ENCODE measurements at places on chromosomes 1 and 21.
A peak's percentile ranks its signal among the peaks of the same experiment; 100 is the strongest.

GRCh38 chr1:50610563-50610962, 187.3 kb upstream of the DMRTA2 start:
- H3K4me3 ChIP-seq = no peak overlapping the region
- no peaks in the 10 kb centered on the region for H3K27me3 ChIP-seq
- no peaks in the 10 kb centered on the region for H3K4me1 ChIP-seq
- H3K27ac ChIP-seq = no peak overlapping the region
- no peaks in the 10 kb centered on the region for H3K36me3 ChIP-seq

DNA sequence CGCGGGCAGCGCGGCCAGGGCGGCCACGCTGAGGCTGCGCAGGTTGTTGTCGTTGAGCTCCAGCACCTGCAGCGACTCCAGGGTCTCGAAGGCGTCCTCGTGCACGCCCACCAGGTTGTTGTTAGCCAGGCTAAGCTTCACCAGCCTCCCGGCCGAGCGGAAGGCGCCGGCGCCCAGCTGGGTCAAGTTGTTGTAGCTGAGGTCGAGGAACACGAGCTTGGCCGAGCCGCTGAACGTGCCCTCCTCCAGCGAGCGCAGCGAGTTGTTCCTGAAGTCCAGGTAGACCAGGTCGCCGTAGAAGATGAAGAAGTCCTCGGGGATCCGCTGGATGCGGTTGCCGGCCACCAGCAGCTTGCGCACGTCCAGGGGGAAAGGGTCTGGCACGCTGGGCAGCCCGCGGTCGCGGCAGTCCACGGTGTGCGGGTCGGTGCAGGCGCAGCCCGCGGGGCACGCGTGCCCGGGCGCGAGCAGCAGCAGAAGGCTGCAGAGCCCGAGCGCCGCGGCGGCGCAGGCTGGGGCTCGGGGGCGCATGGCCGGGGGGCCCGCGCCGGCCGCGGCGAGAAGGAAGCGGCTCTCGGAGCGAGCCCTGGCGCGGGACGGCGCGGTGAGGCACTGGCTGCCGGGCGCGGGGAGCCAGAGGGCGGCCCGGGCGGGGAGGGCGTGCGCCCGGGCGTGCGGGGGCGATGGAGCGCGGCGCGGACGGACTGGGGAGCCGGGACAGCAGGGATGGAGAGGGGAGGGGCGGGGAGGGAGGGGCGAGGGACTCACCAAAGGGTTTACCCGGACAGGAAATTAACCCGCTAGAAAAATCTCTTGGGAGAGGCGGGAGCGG, 524 bp downstream of the LRRC38 start:
- no peaks in the 10 kb centered on the region for H3K4me1 ChIP-seq
- no peaks in the 10 kb centered on the region for H3K27me3 ChIP-seq
- H3K36me3 ChIP-seq = no peaks in the 10 kb centered on the region
- no peak for DNase-seq
- H3K4me3 ChIP-seq = no peak overlapping the region

DNA sequence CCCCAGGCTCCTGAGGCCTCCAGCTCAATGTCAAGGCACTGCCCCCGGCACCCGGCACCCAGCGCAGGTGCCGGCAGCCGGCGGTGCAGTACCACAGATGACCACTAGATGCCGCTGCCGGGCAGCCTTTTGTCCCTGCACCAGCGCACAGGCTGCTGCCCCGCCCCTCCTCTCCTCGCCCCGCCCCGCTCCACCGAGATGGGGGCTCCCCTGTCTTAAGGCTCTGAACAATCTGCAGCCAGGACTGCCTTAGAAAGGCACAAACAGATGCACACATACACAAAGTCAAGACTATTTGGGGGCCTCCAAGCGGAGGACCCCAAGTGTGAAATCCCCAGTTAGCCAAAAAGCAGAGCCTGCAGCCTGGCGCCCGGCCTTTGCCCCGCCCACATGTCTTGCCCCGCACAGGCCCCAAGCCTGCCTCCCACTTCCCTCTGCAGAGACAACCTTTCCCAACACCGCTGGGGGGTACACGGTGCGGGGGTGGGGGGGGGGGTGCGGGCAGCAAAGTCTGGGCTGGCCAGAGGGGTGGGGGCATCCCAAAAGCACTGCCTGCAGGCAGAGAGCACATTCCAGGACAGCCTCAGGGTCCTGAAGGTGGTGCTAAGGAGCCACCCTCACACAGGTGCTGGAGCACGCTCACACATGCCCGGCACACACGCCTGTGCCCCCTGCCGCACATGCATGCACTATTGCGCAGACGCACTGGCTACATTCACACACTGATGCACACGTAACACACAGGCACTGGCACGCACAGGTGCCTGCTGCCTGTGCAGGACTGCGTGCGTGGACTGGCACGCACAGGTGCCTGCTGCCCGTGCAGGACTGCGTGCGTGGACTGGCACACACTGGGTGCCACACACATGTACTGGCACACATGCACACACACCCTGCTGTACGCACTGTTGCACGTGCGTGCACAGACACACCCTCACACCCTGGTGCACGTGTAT, 37.1 kb downstream of the ARHGEF16 start:
- no peaks in the 10 kb centered on the region for H3K4me1 ChIP-seq
- no peaks in the 10 kb centered on the region for H3K27me3 ChIP-seq
- H3K27ac ChIP-seq = no peak overlapping the region
- peak; percentile 24 for DNase-seq

- H3K4me3 ChIP-seq = no peak overlapping the region
- DNase-seq = no peak
- no peak overlapping the region for H3K27ac ChIP-seq
- H3K27me3 ChIP-seq = peaks cover 5% of the 10 kb centered on the region
- no peaks in the 10 kb centered on the region for H3K36me3 ChIP-seq
Observed at GRCh38 chr1:29668551-29669157, 432.3 kb downstream of the PTPRU start.

DNA sequence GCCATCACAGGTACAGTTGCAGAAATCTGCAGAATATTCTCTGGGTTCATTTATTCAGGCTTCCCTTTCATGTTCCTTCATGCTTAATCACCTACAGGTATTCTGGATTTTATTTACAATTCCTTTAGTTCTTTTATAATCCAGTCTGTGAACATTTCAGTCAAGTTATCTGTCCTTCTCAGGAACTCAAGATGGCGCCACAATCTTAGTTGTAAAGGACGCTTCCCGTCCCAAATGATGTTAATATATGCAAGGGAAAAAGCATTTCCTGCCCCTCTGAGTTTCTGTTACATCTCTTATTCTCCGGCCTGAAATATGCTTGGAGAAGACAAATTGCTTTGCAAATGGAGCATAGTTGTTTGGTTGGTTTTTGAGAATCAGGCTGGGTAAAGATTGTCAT, 19.3 kb downstream of the F3 start:
- H3K27me3 ChIP-seq = no peaks in the 10 kb centered on the region
- H3K27ac ChIP-seq = no peak overlapping the region
- peaks cover 3% of the 10 kb centered on the region for H3K4me1 ChIP-seq
- no peak overlapping the region for H3K4me3 ChIP-seq

GRCh38 chr1:236403905-236404696, 10.0 kb downstream of the EDARADD start:
- no peaks in the 10 kb centered on the region for H3K4me1 ChIP-seq
- no peaks in the 10 kb centered on the region for H3K36me3 ChIP-seq
- DNase-seq = no peak
- no peak overlapping the region for H3K27ac ChIP-seq
- H3K4me3 ChIP-seq = no peak overlapping the region

- no peaks in the 10 kb centered on the region for H3K27me3 ChIP-seq
- H3K4me3 ChIP-seq = no peak overlapping the region
- H3K4me1 ChIP-seq = no peaks in the 10 kb centered on the region
- no peak overlapping the region for H3K27ac ChIP-seq
Observed at GRCh38 chr1:220579317-220579716, 51.4 kb downstream of the MARK1 start.
